ENCODE measurements at places on chromosomes 1 and 21.

- no peak for DNase-seq
These were observed 15.2 kb downstream of the TMEM63A start for GRCh38 chr1:225866981-225867380.

DNA sequence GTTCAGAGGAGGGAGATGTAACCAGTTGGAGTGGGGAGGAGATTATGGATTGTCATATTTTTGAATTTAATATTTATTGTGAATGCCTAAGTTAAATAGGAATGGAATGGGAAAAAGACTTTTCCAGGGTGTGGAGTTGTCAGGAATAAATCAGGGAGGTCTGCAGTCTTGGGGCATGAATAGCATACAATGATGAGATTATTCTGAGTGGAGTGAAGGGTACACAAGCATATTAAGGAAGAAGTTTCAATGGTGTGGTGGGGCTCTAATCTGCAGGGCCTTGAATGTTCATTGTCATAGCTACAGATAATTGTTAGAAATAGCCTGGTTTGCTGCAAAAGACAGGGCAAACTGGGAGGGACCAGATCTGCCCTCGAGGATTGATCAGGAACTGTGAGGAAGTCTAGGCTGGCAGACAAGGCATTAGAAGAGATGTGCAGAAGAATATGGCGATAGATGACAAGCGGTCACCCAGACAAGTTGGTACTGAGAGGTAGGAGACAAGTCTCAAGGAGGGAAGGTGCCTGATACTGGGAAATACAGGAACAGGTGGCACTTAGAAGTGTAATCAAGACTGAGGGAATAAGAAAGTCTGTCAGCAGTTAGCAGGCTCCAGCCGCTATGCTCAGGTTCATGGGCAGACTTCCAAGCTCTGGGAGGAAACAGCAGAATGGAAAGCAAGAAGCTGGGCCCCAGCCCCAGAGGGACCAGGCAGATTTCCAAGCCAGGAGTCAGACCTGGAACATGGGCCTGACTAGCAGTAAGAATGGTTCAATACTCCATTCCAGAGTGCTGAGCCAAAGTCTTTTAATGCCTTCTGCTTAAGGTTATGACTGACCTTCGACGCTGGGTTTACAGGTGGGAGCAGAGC lies 20.9 kb upstream of the RGL1 start:
- DNase-seq, result no peak

DNA sequence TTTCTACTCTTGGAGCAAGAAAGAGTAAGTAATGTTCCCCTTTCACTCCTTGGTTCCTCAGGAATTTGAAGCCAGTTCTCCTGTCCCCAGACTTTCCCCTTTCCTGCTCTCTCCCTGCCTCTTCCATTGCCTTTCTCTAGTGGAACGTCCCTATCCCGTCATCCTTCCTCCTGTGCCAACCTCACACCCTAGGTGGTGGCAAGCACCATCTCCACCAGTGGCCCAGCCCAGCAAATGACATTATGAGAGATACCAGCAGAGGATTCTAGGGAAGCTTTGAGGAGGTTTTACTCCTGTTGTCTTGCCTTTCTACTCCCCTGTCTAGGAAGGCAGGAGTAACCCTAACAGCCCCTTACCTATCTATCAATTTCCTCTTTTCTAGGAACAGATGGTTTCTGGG lies 8.1 kb upstream of the TACSTD2 start:
- no peak for DNase-seq

- peak; percentile 1 for DNase-seq
These were observed 164.2 kb upstream of the C1orf21 start for GRCh38 chr1:184222652-184223052.

- DNase-seq, result peak; percentile 97
These were observed at the start of gene PTTG1IP for GRCh38 chr21:44873356-44874239. TSS of gene PTTG1IP (minus strand) at chr21:44873690. CDS start at chr21:44873616, 74 bp downstream.

DNA sequence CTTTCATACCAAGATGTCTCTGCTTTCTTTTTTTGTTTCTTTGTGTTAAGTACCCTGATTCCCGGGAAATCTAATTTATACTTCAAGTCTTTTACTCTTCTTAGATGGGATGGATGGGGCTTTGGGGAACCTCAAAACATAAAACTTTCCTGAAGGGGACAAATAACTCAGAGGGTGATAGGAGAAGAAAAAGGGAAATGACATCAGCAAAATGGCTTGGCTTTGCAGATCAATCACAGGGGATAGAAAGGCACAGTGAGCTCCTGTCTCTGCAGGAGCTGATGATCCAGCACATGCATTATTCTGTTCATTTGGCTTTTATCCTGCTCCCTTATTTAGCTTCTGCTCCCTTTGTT lies 1.4 kb upstream of the CA14 start:
- no peak for DNase-seq

DNA sequence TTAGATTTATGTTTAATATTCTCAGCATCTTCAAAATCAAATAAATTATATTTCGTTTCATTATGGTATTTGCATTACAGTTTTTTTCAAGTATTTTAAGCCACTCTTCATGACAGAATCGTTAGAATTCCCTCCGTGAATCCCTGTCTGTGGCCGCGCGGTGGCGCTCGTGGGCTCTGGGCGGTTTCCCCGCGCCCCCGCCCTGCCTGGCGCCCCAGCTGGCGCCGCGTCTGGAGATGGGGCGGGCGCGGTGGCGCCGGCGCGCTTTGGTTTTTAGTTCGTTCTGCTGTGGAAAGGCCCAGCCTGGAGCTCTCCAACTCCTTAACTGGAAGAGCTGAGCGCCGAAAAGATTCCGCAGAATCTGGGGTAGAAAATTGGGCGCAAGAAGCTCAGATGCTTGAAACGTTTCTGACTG lies 25.7 kb downstream of the PRMT2 start:
- DNase-seq, result no peak

DNA sequence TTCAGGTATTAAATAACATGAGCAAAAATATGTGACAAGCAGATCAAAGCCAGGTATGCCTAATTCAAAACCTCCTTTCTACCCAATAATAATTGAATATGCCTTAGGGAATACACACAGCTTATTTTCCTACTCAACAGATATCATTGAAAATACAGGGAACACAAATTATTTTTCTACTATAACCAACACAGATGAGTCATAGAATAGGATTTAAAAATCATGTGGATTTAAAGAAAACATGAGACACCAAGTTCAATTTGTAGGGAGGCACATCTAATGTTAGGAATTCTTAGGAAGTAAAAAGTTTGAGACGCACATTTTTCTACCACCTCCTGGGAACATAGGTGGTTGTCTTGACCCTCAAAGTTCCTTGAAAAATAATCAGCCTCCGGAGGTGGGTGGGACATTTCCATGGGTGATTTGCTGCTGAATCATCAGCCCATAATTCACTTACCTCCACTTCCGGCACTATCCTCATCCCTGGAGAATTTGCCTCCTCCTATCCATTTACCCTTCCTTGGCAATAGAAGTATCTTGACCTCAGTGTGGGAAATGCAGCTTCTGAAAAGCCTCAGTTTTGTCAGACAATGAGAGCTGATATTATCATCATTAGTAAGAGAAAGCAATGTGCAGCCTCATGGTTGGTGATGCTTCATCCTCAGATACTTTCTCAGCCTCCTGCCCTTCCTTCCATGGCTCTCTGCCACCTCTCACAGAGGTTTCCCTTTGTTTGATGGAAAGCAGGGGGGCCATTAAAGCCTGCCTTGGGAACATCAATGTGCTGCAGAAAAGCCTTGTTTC lies 33.5 kb upstream of the RGS4 start:
- no peak for DNase-seq

GRCh38 chr1:70134148-70134547 lies 71.2 kb downstream of the LRRC40 start:
- DNase-seq, result no peak

DNA sequence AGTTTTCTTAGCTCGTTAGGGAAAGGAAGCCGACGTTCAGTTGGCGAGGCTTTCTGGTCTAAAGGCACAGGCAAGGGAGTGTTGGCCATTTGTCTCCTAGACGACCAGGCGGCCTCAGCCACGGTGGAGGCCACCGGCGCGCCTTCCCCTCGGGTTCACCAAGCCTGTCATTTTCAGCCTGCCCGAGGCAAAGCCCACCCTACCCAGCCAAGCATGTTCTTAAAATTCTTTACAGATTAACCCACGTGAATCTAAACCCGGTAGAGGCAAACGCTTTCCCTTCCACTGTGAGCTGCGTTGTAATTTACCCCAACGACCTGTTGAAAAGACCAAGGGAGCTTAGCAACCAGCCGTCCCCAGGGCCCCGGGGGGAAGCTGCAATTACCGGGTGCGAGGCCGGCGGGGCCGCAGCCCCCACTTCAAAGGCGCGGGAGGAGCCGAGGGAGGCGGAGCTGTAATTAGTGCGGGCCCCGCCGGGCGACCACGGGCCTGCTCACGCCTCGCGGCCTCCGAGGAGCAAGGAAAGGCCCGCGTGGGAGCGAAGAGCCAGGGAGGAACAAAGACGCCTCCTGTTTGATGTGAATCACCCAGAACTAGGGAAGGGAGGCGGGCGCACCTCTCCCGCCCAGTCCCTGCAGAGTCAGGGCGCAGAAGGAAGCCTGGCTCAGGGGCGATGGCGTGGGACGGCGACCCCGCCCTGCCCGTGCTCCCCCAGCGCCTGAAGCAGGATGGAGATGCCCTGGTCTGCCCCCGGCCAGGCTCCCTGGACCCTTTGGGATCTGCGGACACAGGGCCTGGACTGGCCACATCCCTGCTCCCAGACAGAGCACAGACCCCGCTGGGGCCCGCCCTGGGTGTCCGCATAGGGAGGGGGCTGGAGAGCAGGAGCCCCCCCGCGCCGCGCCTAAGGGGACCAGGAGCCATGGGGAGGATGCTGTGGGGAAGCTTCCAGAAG lies 12.1 kb upstream of the TSPEAR start:
- no peak for DNase-seq

- DNase-seq, result no peak
These were observed 1477.6 kb downstream of the KCNT2 start for GRCh38 chr1:195130598-195130997.

- DNase-seq, result no peak
These were observed 357.6 kb downstream of the KIF26B start for GRCh38 chr1:245512181-245512888.

DNA sequence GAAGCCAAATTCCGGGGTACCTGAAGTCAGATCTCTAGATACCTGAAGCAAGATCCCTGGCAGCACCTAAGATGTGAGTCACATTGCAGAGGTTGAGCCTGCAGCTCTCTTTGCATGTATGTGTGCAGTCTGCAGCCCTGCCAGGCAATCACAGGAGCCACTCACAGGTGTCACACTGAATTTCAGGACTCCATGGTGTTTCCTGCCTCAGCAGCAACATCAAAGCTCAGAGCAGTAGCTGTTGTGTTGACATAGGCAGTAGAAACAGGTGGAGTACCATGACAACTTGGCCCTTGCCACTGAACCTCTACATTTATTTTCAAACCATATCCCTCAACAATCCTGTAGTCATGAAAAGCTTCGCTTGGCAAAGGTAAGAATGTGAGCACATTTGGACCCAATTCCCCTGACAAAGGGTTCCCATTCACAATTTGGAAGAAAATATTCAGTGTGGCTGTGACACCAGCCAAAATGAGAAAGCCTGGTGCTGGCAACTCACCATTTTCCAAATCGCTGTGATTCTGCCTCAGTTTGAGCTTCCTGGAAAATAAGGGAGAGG lies 419.8 kb upstream of the NFIA start:
- DNase-seq, result no peak

DNA sequence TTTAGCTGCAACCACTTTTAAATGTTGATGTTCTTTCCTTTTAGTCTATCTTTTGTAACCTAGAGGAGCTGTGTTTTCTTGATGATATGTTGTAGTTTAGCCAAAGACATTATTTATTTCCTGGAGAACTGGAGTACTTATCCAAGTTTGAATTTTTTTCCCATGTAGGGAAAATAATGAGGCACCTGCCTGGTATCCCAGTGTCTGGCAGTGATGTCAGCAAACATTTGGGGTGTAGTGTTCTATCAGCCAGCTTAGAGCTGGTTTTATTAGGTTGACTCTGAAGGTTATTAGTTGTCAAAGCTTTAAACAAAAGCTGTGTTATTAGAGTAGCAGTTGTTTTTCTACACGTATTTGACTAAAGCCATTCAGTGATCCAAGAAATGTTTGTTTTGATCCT lies 3.2 kb downstream of the CTPS1 start:
- no peak for DNase-seq

GRCh38 chr1:234940841-234941240 lies 187.8 kb downstream of the TOMM20 start:
- DNase-seq, result no peak

DNA sequence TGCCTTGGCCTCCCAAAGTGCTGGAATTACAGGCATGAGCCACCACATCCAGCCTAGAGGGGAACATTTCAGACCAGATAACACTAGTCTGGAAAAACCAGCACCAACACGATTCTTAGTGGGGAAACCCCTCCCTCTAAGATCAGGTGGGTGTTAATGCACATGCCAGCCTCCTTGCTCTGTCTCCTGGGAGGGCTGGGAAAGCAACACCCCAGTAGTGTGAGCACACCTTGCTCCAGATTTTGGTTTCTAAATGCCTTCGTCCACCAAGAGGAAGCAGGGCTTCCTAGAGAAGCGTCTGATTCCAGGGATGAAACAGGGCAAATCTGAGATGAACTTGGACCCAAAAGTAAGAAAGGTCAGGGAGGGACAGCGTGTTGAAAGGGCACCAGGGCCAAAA lies 2.2 kb upstream of the KRTAP10-4 start:
- no peak for DNase-seq

GRCh38 chr1:94302497-94302896 lies 65.1 kb upstream of the ARHGAP29 start:
- DNase-seq, result no peak

DNA sequence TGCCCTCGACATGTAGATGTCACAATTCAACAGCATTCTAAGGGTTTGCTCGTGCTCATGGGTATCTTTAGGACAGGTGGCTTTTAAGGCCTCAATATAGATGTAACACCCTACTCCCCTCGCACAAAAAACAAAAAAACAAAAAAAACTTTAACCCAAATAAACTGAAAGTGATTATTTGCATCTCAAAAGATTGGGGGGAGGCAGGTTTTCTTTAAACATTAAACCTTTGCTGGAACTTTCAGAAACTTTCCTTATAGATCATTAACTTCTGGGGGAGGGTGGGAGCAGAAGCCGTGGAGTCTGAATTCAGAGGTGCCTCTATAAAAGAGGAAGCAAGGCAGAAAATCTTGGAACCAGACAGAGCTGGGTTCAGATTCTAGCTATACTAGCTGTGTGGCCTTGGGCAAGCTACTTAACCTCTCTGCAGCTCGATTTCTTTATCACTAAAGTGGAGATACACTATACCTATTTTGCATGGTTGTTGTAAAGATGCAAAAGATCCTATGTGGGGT lies 3.2 kb upstream of the KIAA1614 start:
- DNase-seq, result no peak

DNA sequence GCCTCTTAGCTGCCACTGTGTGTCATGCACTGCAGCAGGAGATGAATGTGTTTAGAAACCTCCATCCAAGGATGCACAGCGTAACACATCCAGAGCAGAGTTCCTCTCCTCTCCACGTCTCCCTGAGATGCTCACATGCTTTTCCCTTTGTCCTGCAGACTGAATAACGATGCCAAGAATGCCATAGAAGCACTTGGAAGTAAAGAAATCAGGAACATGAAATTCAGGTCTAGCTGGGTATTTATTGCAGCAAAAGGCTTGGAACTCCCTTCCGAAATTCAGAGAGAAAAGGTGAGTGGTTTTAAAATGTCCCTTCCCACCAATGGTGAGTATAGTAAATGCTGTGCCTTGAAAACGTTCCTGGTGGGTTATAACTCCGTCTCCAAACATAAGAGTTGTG lies 13.4 kb upstream of the MX2 start:
- DNase-seq, result no peak

GRCh38 chr1:230049731-230050130 lies 17.3 kb upstream of the GALNT2 start:
- no peak for DNase-seq

GRCh38 chr1:22253012-22253790 lies 110.3 kb upstream of the WNT4 start:
- no peak for DNase-seq

Measured in naive B cell (primary cell).